ENCODE measurements at places on chromosomes 12 and 14.

DNA sequence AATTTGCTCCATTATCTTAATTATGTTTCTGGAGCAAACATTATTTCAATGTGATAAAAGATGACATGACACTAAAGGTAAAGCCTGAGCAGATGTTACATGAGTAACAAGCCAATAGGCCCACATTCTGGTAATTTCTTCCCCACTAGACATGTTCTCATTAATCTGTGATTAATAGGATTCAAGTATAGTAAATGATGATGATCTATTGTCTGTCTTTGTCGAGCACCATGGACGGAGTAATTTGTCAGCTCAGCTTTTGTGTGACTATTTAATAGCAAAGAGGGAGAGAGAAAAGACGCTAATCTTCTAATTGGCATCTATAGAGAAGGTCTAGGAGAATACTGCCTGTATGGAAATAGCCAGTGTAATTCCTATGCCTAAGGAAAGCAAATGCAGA, 62.2 kb upstream of the INSM2 start:
- DNase-seq, result no peak

DNA sequence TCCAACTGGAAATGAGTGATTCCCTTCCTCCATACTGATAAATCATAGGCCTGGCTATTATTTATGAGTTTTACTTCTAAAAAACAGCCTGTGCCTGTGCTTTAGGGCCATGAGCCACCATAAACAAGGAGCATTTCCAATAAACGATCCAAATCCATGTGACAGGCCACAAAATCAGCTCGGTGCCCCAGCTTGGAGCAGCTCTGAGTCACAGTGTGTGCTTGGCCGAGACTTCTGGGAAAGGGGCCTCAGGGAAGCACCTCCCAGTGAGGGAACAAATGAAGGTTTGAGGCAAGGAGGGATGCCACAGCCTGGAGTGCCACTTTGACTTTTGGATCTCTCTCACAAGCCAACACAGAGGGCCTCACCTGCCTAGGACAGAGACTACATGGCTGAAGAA, 190.4 kb downstream of the NTF3 start:
- DNase-seq, result no peak

GRCh38 chr12:54300225-54300731, 537 bp downstream of the NFE2 start:
- no peak for DNase-seq

DNA sequence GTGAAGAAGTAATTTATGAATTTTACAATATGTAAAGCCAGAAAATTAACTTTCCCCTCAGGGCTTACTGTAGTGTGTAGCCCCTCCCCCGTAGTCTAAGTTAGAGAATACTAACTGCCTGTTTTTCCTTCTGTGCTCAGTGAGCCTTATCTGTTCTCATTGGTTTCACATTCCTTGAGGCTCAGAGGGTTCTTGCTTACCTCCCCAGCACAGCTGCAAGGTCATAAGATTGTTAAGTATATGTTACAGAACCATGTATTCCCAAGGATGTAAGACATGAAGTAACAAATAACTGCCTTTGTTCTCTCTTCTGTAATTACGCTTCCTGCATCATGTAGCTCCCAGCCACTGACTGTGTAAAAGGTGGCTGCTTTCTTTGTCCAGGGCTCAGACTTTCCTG, 1351.1 kb downstream of the TMEM121 start:
- no peak for DNase-seq

DNA sequence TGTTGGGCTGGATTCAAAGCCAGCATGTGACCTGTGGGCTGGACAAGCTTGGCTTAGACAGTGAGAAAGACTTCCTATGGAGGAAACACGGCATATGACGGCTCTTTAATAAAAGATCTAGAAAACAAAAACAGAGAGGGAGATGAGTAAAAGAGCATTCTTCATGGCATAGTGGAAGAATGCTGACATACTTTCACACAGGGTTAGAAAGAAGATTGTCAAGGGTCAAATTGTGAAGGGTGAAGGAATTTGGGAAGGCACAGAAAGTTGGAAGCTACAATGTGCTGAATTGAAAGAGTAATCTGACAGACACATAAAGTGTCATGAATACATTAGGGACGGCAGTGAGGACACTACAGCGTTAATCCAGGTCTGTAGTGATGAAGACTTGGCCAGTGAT, 63.4 kb downstream of the GALNT4 start:
- DNase-seq, result no peak

DNA sequence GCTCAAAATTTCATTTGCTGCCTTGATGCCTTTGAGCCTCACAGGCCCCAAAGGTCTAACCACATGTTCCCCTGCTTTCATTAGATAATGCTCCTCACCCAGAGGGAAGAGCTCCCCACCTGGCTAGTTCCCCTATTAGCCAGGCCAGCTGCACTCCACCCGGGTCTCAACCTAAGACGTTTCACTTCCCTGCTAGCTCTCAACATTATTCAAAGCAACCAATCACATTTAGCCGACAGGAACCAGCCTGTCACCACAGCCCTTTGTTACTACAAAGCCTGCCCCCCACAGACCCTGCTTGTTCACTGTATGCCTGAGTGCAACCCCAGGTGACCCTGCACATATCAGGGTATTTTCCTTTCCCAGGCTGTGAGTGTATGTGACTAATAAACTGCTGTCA, 78.6 kb downstream of the SLC15A5 start:
- no peak for DNase-seq

DNA sequence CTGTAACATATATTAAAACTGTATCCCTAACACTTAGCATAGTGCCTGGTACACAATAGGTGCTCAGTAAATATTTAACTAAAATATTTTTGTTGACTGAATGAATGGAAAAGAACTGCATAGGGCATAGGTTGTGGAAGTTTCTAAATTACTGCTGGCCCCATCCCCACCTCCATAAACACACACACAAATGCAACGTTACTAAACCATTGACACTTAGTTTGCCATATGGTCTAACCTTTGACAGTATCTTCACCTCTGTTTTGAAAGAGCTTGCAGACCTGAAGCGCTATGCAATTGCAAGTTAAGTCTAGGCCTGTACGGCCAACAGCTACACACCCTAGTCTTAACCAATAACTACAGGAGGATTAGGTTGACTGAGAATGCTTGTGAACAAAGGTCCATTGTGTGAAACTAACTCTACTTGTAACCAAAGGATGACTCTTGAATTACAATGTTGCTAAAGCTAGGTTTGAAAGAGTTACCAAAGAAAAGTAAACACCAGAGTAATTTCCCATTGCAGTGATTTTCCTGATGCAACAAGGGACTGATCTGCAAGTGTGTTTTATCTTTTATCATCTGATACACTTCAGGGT, 924 bp upstream of the MANSC1 start:
- no peak for DNase-seq

DNA sequence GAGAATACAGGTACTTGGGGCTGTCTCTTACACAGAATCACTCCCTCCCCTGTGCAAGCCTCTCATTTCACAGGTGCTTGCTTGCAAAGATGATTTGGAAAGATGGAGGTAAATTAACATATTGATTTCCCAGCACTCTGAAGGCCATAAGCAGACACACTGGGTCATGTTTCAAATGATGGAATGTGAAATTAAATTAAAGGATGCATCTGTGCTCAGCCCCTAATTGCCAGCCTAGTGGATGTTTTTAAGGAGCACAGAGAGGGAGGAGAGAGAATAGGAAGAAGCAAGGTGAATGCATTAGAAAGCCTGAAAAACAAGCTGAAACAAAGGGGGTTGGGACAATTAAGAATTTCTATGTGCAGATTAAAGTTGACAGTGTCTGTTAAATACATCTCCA, 96.1 kb upstream of the GRIP1 start:
- no peak for DNase-seq

DNA sequence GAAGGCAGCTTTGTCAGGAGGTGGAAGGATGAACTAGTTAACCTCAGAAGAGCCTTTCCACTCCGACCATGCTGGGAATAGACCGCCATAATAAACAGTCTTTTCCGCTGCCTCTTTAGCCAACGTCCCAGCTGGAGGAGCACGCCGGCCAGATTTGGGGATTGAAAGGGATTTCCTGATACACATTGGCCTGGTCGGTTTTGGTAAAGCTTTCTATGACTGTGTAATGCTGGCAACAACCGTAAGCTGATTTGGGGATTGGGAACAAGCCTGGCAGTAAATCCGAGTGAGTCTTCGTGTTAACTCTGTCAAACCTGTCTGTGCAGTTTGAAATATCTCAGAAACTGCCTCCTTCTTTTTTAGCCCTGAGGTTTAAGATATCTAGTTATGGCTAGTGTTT, 87.0 kb downstream of the DAD1 start:
- no peak for DNase-seq

GRCh38 chr14:47208434-47208833, 467.0 kb downstream of the MDGA2 start:
- DNase-seq, result no peak

DNA sequence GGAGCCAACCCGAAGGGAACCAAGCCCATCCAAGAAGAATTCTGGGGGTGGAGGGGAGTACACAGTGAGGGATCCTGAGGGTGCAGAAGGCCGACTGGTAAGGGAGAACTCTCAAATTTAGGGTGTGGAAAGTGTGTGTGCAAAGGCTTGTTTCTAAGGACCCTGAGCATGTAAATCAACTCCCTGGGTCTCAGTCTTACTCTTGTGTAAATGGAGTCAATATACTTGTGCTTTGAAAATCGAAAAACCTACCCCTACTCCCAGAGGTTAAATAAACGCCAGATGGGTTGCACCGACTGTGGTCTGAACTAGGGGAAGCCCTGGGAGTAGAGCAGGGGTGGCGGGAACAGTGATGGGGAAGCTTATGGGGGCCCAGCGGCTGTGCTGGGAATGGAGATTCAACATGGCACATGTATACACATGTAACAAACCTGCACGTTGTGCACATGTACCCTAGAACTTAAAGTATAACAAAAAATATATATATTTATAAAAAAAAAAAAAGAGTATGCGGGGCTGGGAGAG, 6.0 kb downstream of the B4GALNT1 start:
- no peak for DNase-seq

- DNase-seq, result no peak
Measured at GRCh38 chr12:76274420-76275083, 73.7 kb downstream of the BBS10 start.
